Small intestine (tissue), 16 donors: ENCODE measurements at places on chromosomes 6 and 20. TPM values are rescaled to one million over a fixed set of nuclear protein-coding genes. Genes with fewer than 3 reads are reported as not detected.

DNA sequence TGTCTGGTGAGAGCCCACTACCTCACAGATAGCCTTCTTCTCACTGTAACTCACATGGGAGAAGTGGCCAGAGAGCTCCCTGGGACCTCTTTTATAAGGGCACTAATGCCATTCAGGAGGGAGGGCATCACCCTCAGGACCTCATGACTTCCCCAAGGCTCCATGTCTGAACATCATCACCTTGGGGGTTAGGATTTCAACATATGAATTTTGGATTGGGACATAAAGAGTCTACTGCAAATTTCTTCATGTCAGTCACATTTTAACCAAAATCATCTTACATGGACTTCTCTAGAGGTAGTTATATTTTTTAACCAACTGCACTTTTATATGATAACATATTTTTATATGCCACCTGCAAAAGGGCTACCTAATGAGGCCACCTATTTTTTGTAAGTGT lies 324.7 kb downstream of the PLCB1 start:
- H3K4me1 ChIP-seq, result no peaks in the 10 kb centered on the region
- H3K27ac ChIP-seq, result no peak overlapping the region
- no peak overlapping the region for H3K4me3 ChIP-seq
- H3K27me3 ChIP-seq, result no peaks in the 10 kb centered on the region
- no peaks in the 10 kb centered on the region for H3K36me3 ChIP-seq

GRCh38 chr6:31860349-31860748 lies 2.3 kb downstream of the NEU1 start:
- H3K36me3 ChIP-seq, result peaks cover 4% of the 10 kb centered on the region
- H3K4me1 ChIP-seq, result no peaks in the 10 kb centered on the region
- H3K4me3 ChIP-seq, result no peak overlapping the region

DNA sequence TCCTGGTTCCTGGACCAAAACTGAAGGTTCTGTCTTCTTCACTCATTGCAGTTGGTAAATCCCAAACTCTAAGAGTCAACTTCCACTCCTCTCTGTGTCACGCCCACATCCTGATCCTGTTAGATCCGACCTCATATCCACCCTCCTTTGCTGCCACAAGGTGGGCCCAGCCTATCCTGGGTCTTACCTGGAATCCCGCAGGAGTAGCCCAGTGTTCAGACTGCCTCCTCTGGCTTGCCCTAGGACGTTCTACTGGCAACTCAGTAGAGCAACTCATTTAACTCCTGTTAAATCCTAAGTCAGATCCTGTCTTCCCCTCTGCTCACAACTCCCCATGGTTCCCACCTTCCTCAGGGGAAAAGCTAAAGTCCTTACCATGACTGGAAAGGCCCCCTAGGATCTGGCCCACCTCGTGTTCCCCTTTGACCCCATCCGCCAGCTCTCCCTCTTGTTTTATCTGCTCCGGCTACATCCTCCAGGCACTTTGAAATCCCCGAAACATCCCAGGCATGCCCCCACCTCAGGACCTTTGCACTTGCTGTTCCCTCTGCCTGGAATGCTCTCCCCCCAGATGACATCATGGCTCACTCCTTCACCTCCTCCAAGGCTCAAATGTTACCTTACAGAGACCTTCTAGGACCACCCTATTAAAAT lies 43.9 kb downstream of the TFEB start:
- no peak overlapping the region for H3K27ac ChIP-seq
- DNase-seq, result no peak
- H3K4me3 ChIP-seq, result no peak overlapping the region
- H3K4me1 ChIP-seq, result no peaks in the 10 kb centered on the region
- no peaks in the 10 kb centered on the region for H3K27me3 ChIP-seq

DNA sequence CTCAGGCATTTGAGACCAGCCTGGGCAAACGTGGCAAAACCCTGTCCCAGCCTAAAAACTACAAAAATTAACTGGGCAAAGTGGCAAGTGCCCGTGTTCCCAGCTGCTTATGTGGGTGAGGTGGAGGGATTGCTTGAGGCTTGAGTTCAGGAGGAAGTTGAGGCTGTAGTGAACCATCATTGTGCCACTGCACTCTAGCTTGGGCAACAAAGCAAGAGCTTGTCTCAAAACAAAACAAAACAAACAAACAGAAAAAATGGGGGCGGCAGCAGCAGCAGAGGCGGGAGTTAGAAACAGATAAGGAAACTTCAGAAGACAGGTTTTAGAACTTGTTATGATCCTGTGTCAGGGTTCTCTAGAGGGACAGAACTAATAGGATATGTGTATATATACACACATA lies 49.0 kb downstream of the SCAF8 start:
- H3K36me3 ChIP-seq, result no peaks in the 10 kb centered on the region
- H3K4me3 ChIP-seq, result no peak overlapping the region
- H3K4me1 ChIP-seq, result no peaks in the 10 kb centered on the region
- H3K27me3 ChIP-seq, result no peaks in the 10 kb centered on the region
- H3K27ac ChIP-seq, result no peak overlapping the region

DNA sequence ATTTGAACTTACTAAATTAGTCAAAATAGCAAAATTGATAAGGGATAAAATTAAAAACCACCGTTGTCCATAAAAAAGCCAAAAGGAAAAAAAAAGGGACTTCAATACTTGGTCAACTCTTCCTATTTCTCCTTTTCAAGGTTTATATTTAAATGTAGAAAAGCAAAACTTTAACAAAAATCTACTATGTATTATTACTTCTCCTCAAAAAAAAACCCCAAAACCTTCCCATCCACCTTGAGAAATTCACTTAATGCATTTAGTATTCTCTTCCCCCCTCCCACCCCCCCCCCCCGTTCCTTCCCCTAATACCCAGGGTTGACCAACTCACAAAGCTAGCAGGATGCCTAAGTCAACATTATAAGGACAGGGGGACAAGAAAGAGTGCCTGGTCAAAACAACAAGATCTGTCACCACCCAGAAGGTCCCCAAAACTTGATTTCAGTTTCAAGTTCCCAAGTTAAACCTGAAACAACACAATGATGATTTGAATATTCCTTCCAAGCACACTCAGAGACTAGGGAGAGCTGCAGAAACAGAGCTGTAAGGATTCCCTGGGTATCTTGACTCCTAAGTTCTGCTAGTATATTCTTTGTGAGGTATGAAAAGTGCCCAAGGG lies 14.6 kb downstream of the GMDS start:
- no peaks in the 10 kb centered on the region for H3K27me3 ChIP-seq
- no peak overlapping the region for H3K27ac ChIP-seq
- no peak overlapping the region for H3K4me3 ChIP-seq
- H3K36me3 ChIP-seq, result peaks cover 2% of the 10 kb centered on the region
- no peak for DNase-seq

- no peaks in the 10 kb centered on the region for H3K27me3 ChIP-seq
- no peaks in the 10 kb centered on the region for H3K4me1 ChIP-seq
- DNase-seq, result peak; percentile 61
- H3K4me3 ChIP-seq, result no peak overlapping the region
- H3K27ac ChIP-seq, result no peak overlapping the region
- H3K36me3 ChIP-seq, result peaks cover 84% of the 10 kb centered on the region
Observed at GRCh38 chr20:34538671-34539123, 19.8 kb upstream of the MAP1LC3A start.

GRCh38 chr6:85424981-85425380 lies 24.9 kb upstream of the NT5E start:
- no peak for DNase-seq
- H3K36me3 ChIP-seq, result no peaks in the 10 kb centered on the region

ZC2HC1B gene
- not detected for polyA plus RNA-seq

ADGRF4 gene
- not detected for polyA plus RNA-seq

NRSN1 gene
- 2.4 TPM for polyA plus RNA-seq

C2 gene
- 58.7 TPM for polyA plus RNA-seq

ARMH2 gene
- not detected for polyA plus RNA-seq
